Inflammatory macrophage treated with lipopolysaccharide for 1 hour (primary cell): ENCODE measurements at places on chromosomes 11 and 22.
A peak's percentile ranks its signal among the peaks of the same experiment; 100 is the strongest.

DNA sequence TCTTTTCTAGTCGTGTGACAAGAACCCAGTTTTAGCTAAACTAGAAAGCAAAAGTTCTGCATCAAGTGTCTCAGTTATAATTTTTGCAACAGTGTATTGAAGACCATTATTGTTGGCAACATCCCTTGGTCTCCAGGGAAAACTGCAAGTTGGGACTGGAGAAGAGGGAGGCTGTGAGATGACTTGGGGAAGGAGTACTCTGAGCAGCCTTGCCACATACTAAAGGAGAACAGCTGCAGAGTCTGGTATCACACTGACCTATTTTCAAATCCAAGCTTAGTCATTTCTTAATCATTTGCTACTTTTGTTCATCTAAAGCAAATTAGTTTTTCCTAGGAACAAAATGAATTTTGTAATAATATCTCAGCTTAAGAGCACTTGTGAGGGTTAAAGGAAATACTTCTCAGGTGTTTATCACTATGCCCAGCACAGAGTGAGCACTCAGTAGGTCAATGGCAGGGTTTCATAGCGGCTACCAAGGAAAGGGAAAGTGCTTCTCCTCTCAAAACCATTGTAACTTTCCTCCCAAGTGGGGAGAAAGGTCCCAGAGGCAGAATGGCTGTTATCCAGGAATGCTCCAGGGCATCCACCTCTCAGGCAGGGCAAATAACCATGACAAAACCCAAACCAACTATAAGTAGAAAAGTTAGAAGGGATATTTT is 247.1 kb downstream of the C11orf87 start:
- no peak for DNase-seq

- DNase-seq, result no peak
These were observed 15.9 kb downstream of the INCENP start for GRCh38 chr11:62139526-62140303.

- DNase-seq, result no peak
These were observed 226.3 kb downstream of the OPCML start for GRCh38 chr11:133306019-133306418.

- peak; percentile 15 for DNase-seq
These were observed 720 bp downstream of the UFD1 start for GRCh38 chr22:19478045-19478900.

GRCh38 chr11:130101661-130102060 is 32.0 kb downstream of the APLP2 start:
- DNase-seq, result no peak

DNA sequence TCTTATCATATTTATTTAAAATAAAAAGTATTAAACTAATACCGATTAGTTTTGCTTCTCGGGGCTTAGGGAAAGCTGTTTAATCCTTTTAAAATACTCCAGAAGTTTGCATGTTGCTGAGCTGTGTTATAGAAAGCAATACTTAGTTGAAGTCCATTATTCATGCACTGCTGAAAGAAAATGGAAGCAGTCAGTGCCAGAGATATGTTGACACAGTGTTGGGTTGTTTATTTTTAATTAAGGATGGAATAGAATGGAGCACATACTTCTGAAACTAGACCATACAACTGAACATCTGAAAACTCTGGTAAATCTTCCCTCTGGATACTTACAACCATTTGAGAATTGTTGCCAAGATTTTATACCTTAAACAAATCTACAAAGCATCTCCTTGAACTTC is 282.7 kb upstream of the CCDC179 start:
- no peak for DNase-seq

DNA sequence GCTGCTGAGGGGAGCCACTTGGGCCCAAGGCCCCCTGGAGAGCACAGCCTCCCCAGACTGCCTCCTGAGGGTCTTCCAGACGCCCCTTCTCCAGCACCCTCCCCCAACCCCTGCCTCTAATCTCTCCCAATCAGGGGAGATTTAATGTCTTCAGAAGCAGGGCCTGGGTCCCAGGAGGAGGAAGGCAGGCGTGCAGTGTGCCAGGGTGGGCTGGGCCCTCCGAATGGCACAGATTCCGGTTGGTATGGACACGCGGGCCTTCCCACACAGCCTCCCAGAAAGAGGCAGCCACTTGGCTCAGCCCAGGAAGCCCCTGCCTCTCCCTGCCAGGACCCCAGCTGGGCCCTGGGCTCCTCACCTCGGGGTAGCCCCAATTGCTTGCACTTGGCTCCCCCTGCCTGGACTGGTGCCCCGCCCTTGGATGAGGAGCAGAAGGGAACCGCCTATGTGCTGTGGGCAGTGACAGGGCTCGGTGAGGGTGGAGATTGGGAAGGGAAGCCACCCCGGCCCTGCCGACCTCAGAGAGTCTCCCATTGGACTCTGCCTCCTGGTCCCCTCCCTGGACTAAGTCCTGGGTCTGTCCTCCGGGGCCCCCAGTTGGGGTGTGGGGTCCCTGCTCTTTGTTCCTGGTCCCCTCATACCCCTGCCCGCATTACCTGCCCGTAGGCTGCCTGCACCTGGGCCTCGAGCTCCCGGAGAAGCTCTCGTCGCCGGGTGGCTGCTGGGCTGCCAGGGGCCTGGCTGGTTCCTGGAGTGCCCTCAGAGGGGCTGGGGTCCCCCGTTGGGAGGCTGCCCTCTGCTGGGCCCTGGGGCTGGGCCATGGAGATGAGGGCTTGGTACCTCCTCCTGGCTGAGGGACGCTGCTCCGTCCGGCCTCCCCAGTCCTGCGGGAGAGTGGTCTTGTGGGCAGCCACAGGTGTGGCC is 572 bp upstream of the CABP2 start:
- DNase-seq, result no peak

DNA sequence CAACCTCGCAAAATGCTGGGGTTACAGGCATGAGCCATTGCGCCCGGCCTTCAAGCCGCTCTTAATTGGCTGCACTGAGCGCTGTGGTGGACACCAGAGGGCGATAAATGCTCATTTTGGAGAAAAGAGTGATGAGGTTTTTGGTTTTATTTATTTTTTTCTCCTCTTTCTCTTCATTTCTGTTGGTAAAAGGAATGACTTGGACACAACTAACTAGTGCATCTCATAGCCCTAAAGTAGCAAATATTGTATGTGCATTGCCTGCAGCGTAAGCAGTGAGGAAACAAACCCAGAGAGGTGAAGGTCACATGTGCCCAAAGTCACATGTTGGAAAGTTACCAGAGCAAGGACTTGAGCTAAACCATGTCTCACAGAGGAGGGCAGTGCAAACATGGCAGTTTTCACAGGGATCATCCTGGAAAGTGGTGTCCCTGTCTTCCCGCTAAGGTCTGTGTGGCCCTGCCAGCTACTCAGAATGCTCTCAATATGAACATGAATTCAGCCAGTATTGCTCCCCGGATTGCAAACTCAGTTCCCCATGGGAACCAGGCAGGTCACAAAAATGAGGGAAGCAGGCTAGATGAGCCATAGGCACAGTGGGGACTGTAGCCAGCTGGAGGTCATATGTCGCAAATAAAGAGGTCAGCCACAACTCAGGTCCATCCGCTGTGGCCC is 8.6 kb upstream of the CD82 start:
- peak; percentile 68 for DNase-seq

DNA sequence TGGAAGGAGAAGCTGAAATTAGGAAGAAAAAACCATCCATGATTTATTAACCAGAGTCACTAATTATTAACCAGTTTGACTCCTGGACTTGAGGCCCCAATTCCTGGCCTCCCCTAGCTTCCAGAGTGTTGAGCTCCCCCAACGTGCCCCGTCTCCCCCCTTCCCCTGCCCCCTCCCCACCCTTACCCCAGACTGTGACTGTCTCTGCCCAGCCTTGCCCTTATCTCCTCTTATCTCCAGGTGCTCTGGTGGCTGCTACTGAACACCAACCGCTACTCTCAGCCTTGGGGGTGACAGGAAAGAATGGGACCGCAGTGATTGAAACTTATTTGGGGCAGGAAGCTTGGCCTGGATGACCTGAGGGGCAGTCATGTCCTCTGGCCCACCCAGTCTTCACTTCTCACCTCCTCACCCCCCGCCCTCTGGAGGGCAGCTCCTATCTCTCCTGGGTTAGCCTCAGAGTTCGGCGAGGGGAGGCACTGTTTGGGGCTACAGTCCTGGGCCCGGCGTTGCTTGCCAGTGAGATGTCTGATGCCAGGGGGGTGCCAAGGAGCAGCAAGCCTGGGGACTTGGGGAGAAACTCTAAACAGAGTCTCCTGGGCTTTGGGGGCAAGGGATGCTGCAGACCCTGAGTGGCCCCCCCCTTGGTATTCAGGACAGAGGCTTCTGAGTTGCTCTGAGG is 15.5 kb downstream of the NECTIN1 start:
- DNase-seq, result no peak

GRCh38 chr11:104899226-104899625 is 966 bp upstream of the CASP12 start:
- DNase-seq, result no peak

DNA sequence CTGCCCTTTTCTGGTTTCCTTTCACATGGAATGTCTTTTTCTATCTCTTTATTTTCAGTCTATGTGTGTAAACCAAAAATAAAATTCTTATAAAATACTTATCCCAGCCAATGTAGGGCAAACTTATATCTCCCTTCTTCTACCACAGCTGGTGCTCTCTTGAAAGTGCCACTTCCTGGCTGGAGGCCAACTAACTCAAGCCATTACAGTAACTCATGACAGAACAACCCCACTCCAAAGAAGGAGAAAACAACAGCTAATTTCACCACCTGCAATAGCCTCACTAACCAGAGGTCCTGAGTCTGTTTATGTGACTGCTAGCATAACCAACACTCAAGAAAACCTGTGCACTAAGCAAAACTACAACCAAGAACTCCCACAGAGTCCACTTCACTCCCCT is 74.9 kb upstream of the DBX1 start:
- no peak for DNase-seq

DNA sequence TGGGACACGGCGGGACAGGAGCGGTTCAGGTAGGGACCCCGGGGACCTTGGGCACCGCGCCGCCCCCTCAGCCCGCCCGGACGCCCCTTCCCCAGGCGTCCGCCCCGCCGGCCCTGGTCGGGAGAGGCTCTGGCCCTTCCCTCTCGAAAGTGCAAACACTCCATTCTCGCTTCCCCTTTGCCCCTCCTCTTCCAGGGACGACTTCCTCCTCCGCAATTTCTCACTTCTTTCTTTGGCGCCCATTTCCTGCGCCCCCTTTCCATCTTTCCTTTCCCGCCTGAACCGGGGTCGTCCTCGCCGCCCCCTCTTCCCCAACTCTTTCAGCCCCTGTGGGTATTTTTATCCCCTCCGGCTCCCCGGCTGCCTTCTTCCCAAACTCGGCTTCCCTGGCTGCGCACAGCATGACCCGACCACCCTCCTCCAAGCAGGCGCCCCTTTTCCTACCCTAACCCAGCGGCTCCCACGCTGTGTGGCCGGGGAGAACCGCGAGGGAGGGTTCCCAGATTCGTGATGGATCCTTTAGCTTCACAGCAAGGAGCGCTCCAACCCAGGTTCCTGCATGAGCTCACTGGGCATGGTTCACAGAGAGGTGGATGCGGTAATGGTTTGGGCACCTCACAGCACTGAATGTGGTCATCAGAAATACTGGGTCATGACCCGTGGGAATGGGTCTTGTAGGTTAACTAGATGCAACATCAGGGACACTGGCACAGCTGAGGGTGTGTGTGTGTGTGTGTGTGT is 689 bp downstream of the RAB39A start:
- DNase-seq, result peak; percentile 78

DNA sequence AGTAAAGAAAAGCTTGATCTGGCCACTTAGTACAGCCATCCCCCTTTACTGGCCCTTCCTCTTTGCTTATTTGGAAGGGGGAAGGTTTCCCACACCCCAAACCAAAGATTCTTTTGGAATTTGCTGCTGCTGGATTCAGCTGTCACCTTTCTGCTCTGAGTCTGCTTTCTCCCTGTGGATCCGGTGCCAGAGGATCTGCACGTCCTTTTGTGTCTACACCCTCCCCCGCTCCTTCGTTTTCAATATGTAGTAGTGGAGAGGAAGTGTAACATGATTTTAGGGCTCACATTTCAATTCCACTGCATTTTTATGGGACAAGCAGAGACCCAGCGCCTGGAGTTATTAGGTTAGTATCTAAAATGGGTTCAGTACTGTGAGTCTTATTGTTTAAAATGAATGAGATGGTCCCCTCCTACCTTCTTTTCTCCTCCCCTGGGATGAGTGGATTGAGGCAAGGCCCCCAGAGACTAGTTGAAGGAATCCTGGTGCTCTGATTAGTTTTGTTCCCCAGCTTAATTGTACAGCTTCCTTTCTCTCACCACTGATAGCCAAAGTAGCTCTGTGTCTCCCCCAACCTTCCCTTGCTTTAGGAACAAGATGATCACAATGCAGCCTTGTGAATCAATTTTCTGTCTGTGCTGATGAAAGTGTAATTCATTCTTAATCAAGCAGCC is 30.5 kb upstream of the CABP7 start:
- no peak for DNase-seq
